CD8-positive, alpha-beta memory T cell (primary cell): ENCODE measurements at places on chromosomes 7 and 10.

- no peak for DNase-seq
Measured at GRCh38 chr7:79008786-79009185, 444.7 kb downstream of the MAGI2 start.

- DNase-seq = no peak
Measured at GRCh38 chr7:9939176-9939575, 1034.5 kb upstream of the PHF14 start.

DNA sequence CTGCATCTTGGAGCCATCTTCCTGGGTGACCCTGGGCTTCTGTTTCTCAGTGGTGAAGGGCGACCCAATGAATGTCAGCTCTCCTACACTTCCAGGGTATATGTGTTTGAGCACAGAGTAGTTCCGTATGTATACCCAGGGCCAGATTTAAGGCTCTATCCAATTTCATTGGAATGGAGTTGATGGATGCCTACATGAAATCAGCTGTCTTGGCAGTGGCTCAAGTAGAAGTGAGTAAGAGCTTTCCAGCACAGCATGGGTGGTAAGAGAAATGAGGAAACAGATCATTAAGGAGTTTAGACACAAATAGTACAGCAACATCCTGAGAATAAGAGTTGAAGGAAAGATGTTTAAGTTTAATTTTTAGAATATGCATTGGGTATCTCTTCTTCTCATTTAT lies 433.0 kb downstream of the PAXIP1 start:
- no peak for DNase-seq

DNA sequence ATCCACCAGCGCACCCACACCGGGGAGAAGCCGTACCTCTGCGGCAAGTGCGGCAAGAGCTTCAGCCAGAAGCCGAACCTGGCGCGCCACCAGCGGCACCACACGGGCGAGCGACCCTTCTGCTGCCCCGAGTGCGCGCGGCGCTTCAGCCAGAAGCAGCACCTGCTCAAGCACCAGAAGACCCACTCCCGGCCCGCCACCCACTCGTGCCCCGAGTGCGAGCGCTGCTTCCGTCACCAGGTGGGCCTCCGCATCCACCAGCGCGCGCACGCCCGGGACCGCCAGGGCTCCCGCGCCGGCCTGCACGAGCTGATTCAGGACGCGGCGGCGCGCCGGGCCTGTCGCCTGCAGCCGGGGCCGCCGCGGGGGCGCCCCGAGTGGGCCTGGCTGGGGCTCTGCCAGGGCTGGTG lies 17.7 kb downstream of the ZNF775 start:
- DNase-seq = no peak

- no peak for DNase-seq
Measured at GRCh38 chr10:132609211-132609610, 71.6 kb downstream of the INPP5A start.

- DNase-seq = no peak
Measured at GRCh38 chr10:62992145-62992721, 140.9 kb upstream of the NRBF2 start.

GRCh38 chr10:59805014-59805413 lies 51.8 kb upstream of the MRLN start:
- no peak for DNase-seq

GRCh38 chr7:130371046-130371445 lies 9.2 kb upstream of the CPA1 start:
- DNase-seq = no peak

DNA sequence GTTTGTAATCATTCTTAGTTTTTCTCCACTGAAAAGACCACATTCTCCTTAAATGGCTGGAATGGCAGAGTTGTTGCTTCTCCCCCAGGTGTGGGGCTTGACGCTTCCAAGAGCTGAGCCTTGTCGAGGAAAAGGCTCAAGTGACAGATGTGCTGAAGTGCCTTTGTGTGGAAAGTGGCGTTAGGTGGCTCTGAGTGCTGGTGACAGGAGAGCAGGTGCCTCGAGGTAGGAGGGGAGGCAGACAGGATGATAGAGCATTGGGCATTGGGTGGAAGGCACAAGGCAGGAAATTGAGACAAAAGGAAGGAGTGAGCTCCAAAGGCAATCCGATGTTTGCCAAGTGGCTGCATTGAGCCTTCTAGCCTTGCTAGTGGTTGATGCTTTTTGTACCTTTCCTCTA lies 6.7 kb downstream of the KIAA1217 start:
- DNase-seq = no peak

GRCh38 chr10:17586821-17587234 lies 30.3 kb downstream of the HACD1 start:
- no peak for DNase-seq

GRCh38 chr10:43114743-43115611 lies 23.3 kb upstream of the CSGALNACT2 start:
- DNase-seq = no peak

GRCh38 chr7:4486907-4487306 lies 195.2 kb upstream of the FOXK1 start:
- no peak for DNase-seq

DNA sequence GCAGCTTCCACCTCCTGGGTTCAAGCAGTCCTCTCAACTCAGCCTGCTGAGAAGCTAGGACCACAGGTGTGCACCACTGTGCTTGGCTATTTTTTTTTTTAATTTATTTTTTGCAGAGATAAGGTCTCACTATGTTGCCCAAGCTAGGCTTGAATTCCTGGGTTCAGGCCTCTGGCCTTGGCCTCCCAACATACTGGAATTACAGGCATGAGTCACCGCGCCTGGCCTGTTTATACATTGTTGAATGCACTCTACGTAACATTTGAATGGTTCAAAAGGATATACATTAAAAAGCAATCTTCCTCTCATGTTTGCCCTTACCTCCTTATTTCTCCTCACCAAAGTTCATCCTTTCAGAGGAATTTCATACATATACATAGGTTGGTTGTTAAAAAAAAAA lies 7.2 kb upstream of the SNX10 start:
- DNase-seq = no peak

DNA sequence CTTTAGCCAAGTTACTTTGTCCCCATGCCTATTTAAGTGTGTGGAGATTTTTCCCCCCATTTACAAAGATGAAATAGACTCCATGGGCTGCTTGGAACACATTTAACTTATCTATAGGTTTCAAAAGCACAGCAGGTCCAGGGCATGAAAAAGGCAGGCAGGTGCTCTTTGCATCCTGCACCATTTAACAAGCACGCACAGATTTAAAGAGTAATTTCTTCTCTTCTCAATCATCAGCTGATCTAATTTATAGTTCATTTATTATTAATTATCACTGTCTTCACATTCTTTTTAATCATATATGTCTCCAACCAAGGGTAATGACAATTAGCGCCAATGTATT lies 156.8 kb downstream of the CACNA2D1 start:
- no peak for DNase-seq

DNA sequence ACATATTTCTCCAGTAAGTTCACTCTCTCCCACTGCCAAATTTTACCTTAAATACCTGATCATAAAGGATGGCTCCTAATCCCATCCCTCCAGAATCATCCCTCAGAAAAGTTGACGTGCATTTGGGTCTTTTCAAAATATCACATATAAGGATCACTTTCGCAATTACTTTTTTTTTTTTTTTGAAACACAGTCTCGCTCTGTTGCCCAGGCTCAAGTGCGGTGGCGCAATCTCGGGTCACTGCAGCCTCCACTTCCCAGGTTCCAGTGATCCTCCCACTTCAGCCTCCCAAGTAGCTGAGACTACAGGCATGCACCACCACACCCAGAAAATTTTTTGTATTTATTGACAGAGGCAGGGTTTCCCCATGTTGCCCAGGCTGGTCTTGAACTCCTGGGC lies 17.4 kb downstream of the ZCWPW1 start:
- DNase-seq = no peak

DNA sequence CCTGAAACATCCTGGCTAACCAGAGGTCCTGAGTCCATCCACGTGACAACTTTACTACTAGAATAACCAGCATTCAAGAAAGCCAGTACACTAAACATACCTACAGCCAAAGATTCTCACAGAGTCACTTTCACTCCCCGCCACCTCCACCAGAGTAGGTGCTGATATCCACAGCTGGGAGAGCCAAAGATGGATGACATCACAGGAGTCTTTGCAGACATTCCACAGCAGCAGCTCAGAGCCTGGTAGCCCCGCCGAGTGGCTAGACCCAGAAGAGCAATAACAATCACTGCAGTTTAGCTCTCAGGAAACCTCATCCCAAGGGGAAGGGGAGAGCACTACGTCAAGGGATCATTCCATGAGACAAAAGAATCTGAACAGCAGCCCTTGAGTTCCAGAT lies 13.5 kb upstream of the ADAM22 start:
- no peak for DNase-seq

DNA sequence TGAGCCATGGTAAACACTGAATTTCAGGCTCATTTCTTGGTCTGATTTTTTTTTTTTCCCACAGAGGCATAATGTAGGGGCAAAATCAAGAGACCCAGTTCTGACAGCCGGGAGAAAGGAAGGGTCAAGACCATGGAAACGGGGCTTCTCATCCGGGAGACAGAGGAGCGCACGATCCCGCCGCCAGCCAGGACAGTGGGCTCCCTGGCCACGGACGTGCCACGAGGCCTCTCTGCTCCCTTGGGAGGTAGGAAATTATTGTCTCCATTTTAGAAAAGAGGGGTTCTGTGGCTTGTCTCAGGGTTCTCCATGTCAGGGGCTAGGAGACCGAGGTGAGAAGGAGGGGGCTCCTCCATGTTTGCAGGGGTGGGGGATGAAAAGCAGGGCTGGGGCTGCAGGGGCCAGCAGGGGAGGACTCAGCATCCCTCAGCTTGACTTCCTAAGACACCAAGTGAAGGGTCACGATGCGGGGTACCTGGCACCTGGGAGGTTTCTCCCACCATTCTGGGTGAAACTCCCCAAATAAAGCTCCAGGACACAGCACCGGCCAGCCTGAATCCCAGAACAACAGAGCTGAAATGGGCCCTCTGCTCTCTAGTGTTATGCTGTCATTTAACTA lies 37.6 kb downstream of the PPIF start:
- DNase-seq = no peak

GRCh38 chr7:15131661-15132060 lies 229.1 kb upstream of the DGKB start:
- DNase-seq = no peak

DNA sequence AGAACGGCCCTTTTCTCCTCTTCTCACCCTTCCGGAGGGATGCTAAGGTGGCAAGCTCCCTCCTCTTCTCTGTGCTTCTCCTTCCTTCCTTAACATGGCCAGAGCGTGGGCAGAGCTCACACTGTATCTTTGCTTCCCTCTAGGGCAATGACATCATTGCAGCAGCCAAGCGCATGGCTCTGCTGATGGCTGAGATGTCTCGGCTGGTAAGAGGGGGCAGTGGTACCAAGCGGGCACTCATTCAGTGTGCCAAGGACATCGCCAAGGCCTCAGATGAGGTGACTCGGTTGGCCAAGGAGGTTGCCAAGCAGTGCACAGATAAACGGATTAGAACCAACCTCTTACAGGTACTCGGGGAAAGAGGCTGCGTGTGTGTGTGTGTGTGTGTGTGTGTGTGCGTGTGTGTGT lies 36.6 kb downstream of the AP3M1 start:
- DNase-seq = no peak

GRCh38 chr7:51235593-51236313 lies 80.9 kb downstream of the COBL start:
- DNase-seq = no peak

DNA sequence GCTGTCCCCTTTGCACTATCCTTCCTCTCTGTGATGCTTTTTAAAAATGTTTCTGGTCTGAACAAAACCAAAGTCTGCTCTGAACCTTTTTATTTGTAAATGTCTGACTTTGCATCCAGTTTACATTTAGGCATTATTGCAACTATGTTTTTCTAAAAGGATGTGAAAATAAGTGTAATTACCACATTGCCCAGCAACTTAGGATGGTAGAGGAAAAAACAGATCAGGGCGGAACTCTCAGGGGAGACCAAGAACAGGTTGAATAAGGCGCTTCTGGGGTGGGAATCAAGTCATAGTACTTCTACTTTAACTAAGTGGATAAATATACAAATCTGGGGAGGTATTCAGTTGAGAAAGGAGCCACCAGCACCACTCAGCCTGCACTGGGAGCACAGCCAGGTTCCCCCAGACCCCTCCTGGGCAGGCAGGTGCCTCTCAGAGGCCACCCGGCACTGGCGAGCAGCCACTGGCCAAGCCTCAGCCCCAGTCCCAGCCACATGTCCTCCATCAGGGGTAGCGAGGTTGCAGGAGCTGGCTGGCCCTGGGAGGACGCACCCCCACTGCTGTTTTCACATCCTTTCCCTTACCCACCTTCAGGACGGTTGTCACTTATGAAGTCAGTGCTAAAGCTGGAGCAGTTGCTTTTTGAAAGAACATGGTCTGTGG lies 11.4 kb upstream of the CSGALNACT2 start:
- DNase-seq = no peak

GRCh38 chr10:14429043-14429700 lies 98.4 kb upstream of the FRMD4A start:
- DNase-seq = no peak

- DNase-seq = no peak
Measured at GRCh38 chr10:28981007-28981406, 303.7 kb downstream of the BAMBI start.

- no peak for DNase-seq
Measured at GRCh38 chr7:114426824-114427223, 12.2 kb downstream of the FOXP2 start.

DNA sequence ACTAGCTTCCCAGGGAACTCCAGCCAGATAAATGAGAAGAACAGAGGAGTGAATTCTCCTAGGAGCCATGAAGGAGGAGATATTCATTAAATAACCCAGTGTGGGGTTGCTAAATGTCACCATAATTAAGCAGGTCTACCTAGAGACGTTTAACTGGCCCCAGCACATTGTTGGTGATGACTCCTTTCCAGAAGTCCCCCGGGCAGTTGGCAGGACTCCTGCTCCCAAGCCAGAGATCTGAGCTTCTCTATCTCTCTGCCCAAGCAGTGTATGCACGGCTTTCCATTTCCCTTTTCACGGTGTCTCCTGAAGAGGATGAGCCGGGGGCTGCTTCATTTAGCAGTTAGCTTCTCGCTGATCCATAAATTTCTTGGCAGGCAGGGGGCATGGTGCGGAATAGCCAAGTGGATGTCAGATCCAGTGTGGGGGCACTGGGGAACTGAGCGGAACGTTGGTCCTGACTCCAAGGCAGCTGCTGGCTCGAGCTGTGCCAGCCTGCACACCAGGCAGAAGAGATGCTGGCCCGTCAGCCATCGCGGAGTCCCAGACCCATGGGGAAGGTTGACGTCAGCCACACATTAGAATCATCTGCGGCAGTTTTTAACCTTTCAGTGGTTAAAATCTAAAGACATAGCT lies 142.0 kb upstream of the NPY start:
- DNase-seq = no peak

DNA sequence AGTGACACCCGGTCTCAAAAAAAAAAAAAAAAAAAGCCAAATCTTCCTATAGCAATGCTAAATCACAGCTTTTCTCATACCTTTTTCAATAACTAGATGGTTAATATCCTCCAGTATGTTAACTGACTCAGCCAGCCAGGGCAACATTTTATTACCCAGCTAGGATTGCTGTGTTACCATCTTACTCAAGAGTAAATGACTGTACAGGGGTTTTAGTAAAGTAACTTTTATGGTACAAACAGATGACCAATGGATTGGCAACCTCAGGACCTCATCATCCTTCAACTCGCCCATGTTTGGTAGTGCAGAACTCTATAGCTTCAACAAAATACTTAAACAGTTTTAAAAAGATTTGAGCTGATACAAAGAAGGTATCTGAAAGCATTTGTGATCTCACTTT lies 59.5 kb downstream of the HBP1 start:
- no peak for DNase-seq

- no peak for DNase-seq
Measured at GRCh38 chr7:25989140-25989705, 162.8 kb upstream of the NFE2L3 start.
